SK-N-SH (cell line): ENCODE measurements at places on chromosomes 16 and 17.

GRCh38 chr16:88523309-88524161 lies 46.7 kb upstream of the ZC3H18 start:
- no peak for DNase-seq

- no peak for DNase-seq
Measured at GRCh38 chr17:35010093-35010492, 29.8 kb downstream of the LIG3 start.

DNA sequence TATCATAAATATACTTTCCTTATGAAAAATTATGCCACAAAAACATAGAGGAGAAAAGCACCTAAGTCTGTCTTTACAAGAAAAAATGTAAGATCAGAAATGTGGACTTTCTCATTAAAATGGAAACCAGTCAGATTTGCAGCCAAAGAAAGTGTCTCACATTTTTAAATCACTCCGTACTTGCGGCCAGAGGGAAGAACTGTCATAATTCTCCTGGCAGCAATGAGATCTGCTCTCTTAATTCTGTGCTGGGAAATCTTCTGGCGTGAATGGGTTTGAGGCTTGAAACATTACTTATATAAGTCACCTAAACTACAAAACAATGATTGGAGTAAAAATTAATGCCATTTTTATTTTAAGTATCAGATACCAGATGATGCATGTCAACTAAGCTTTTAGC lies 10.7 kb downstream of the C16orf95 start:
- DNase-seq: no peak

- DNase-seq: no peak
Measured at GRCh38 chr16:12339686-12340085, 363.2 kb downstream of the SNX29 start.

GRCh38 chr17:51742571-51742970 lies 415.9 kb downstream of the CA10 start:
- DNase-seq: no peak

GRCh38 chr17:62625870-62626200 lies 1.6 kb upstream of the MRC2 start:
- peak; percentile 13 for DNase-seq

DNA sequence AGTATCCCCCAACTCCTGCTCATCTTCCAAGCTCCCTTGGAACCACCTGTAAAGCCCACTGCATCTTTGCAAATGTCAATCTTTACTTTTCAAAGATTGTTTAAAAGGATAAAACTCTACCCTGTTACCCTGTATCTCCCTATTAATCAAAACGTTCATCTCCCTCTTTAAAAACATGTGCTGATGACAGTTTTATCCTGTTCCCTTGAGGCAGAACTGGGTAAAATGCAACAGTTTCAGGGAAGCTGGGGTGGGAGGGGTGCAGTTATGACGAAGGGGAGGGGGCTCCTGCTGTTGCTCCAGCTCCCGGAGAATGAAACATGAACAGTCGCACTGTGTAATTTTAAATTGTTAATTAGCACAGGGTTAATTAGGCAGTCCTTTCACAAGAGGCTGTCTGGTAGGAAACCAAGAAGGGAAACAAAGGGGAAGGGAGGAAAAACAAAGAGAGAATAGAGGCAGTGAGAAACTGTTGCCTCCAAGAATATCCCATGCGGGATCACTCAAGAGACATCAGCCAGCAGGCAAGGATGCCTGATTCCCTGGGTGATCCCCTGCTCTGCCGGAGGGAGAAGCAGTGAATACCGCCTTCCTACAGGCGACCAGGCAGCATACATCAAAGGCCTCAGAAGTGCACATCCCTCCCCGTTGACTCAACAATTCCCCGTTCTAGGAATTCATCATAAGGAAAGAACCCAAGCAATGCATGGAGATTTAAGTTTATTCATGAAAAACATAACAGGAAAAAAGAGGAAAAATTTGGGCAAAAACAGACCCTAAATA lies 84.2 kb downstream of the ZFHX3 start:
- DNase-seq: peak; percentile 52

GRCh38 chr17:39281806-39282205 lies 56.1 kb upstream of the STAC2 start:
- DNase-seq: no peak

DNA sequence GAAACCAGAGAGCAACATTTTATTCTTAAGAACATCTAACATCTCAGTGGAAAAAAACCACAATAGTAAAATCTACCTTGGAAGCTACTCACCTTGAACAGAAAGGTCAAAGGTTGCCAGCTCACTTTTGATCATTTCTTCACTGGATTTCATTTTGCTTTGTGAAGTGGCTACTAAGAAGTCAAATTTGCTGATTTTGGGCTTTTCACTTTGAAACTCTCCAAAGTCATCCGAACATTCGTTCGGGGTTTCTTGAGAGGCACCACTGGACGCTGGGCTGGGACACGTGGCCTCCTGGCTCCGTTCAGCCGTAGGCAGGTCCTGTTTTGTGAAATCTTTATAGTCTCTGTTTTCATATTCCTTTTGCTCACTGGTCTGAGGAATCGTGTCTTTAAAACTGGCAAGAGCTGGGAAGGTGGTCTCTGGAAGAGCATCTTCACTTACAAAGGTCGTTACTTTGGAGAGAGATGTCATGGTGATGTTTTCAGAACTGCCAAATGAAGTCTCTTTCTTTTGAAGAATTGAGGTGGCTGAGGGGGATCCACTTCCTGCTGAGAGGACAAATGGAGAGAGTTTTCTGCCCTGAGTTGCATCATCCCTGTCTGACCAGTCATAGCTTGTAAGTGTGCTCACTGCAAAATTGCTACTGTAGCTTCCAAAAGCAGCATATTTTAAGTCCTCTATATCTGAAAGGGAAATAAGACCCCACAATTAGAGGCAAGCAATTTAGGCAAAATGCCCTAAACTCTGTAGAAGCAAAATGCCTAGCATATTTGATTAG lies 52.4 kb downstream of the DUSP14 start:
- no peak for DNase-seq

GRCh38 chr16:69326172-69326873 lies 4.1 kb downstream of the PDF start:
- DNase-seq: no peak

DNA sequence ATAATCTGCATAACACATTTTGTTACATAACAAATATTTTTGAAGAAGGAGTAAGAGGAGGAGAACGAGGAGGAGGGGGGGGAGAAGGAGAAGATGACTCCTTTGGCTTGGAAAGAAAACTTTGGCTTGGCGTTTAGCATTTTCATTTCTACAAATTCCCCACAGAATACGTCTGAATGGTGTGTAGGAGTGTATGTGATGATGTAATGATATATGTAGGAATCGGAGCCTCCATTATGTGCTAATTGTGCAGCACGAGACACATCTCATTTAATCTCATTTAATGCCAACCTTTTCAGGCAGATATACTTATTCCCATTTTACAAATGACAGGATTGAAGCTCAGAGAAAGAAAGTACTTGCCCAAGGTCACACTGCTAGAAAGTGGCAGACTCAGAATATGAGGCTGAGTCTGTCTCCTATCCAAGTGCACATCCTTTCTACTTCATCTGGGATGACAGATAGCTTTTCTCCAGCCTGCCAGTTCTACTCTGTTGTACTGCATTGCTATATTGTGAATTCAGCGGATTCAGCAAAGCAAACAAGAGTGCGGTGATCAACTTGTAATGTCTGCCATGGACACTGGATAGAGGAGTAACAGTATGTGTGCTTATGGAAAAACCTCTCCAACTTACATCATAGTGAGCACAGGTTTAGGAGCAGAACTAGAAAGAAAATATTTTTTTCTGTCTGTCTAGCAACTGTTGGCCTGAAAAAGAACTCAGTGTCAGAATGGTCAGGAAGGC lies 10.4 kb upstream of the SLC47A2 start:
- DNase-seq: no peak

- no peak for DNase-seq
Measured at GRCh38 chr16:64165368-64165767, 956.5 kb downstream of the CDH11 start.

GRCh38 chr17:32896647-32897258 lies 19.8 kb upstream of the MYO1D start:
- no peak for DNase-seq

GRCh38 chr16:58651965-58652348 lies 22.3 kb upstream of the CNOT1 start:
- no peak for DNase-seq

GRCh38 chr16:49478107-49478506 lies 104.5 kb downstream of the C16orf78 start:
- DNase-seq: no peak

- DNase-seq: no peak
Measured at GRCh38 chr16:11605891-11606290, 19.2 kb upstream of the LITAF start.

GRCh38 chr17:81966343-81967243 lies 5.6 kb upstream of the NOTUM start:
- peak; percentile 92 for DNase-seq

GRCh38 chr16:24810951-24811843 lies 34.6 kb upstream of the SLC5A11 start:
- no peak for DNase-seq

- no peak for DNase-seq
Measured at GRCh38 chr17:68606451-68607307, 5.5 kb upstream of the FAM20A start.

DNA sequence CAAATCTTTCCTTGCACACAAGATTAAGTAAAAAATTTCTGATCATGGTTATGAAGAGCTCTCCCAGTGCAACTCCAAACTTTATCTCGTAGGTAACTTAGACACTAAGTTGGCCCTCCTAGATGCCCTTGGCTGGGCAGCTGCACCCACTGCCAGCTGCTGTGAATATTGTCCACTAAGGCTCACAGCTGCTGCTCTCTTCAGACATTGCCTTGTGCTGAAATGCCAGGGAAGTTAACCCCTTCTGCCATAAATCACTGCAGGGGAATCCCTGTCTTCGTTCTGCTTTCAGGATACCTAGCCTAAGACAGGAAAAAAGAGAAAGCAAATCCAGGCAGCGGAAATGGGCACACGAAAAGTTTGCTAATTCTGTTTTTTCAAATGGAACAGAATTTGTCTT lies 106.4 kb downstream of the IRX5 start:
- DNase-seq: no peak

GRCh38 chr17:75289832-75290337 lies 652 bp upstream of the SLC25A19 start:
- DNase-seq: no peak

- DNase-seq: no peak
Measured at GRCh38 chr17:3033248-3033640, 30.2 kb downstream of the OR1D5 start.

DNA sequence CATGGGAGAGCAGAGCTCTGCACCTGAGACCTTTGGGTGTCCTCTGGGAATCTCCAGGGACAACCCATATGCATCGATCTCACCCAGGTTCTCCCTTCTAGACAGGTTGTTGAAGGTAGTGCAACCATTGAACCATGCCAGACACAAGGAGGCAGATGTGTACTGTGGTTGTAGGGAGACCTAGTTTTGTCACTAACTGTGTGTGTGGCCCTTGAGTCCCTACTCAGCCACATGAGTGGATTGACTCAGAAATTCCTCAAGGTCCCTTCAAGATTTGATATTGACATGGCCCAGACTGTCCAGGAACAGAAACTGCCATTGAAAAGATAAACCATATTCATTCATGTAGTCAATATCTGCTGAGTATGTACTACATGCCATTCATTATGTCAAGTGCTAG lies 396.4 kb upstream of the CCL2 start:
- DNase-seq: no peak

DNA sequence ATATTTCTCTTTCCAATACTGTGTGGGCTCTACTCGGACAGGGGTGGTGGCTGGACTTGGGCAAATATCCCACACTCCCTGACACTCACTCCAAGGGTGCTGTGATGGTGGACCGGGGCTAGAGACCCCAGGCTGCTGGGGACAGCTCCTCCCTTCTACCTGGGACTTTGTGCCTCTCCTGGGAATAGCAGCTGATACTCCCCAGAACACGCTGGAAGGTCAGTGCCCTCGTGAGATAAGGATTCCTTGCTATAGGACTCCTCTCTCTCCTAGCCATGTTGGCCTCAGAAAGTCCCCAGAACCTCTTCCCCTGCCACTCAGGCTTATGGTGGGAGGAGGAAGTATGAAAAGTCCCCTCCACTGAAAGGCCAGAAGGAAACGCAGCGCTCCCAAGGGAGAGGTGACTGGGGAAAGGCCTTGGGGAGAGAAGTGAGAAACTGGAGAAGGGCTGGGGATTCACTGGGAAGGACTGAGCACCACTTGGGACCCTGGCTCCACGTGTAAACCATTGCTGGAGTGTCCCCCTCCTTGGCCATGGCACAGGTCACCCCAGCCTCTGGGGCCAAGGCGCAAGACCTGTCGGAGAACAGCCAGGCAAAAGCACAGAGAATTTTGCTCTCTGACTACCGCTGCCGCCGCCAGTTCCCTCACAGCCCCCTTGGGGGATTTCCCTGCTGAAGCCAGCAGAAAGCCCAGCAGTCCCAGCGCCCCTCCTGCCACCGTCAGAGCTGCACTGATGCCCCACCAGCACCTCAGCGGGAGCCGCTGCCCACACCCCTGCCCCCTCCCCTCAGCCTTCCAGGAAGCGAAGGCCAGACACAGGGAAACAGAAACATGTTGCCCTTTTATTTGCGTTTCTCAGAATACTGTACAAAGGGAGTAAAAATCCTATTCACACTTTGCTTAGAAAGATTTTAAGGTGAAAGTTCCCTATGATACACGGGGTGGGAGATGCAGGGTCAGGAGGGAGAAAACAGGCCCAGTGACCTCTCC lies 2.1 kb upstream of the GSDMB start:
- DNase-seq: no peak

GRCh38 chr17:64081802-64082799 lies 47.8 kb downstream of the ERN1 start:
- DNase-seq: peak; percentile 76

DNA sequence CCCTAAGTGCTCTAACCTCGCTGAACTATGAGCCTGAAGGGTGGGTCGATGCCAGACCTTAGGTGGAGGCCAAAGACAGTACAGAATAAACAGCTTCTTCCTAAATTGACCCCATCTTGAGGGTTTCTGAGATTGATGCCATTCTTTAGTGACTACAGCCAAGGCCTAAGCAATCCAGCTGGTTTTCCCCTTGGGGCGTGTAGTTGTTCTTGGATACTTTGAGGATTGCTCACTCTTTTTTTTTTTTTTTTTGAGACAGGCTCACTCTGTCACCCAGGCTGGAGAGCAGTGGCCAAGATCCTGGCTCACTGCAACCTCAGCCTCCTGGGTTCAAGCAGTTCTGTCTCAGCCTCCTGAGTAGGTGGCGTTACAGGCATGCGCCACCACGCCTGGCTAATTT lies 2.0 kb downstream of the OVCA2 start:
- DNase-seq: no peak

GRCh38 chr17:8467527-8467926 lies 31.8 kb downstream of the NDEL1 start:
- DNase-seq: no peak

- no peak for DNase-seq
Measured at GRCh38 chr17:36941265-36942010, 4.2 kb downstream of the LHX1 start.
